ENCODE measurements at places on chromosomes 6 and 20.

- no peak for DNase-seq
Observed at GRCh38 chr6:13536796-13537526, 37.4 kb upstream of the SIRT5 start.

DNA sequence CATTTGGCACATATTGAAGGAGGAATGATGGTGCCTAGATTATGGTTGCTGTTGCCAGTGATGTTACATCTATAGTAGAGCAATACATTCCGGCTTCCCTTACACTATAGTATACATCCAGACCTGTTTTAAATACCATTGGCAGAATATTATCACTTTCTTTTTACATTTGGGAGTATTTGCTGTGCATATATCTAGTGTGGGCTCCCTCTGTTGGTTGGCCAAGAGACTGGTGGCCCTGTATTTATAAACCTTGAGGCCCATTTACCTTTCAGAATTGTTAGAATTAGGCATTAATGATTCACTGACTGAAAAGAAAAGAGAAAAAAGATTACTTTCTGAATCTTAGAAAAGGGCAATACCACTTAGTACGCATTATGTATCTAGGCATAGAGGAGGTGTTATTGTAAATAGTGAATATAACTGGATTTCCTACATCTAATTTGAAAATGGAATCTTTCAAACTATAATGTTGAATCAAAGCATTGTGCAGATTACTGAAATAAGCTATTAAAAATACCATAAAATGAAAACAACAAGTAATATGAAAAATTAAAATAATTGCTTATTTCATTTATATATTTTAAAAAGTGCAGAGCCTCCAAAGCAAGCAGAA lies 628.8 kb upstream of the MAN1A1 start:
- DNase-seq: no peak

DNA sequence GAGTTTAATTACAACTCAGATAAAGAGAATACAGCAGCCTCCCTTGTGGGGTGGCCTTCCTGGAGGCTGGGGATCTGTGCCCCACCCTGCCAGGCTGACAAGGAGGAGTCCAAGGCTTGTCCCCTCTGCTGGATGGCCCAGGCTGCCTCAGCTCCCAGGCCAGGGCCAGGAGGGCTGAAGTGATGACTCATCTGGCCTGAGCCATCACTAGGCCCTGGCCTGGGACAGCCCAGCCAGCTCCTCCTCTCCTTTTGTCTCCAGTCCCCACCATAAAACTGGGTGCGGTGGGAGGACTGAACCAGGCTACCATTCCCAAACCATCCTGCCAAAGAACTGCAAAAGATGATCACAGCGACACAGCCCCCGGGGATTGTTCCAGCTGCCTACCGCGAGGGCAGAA lies 15.0 kb downstream of the GRM4 start:
- DNase-seq: no peak

- DNase-seq: no peak
Observed at GRCh38 chr20:21179757-21180156, 53.9 kb downstream of the KIZ start.

DNA sequence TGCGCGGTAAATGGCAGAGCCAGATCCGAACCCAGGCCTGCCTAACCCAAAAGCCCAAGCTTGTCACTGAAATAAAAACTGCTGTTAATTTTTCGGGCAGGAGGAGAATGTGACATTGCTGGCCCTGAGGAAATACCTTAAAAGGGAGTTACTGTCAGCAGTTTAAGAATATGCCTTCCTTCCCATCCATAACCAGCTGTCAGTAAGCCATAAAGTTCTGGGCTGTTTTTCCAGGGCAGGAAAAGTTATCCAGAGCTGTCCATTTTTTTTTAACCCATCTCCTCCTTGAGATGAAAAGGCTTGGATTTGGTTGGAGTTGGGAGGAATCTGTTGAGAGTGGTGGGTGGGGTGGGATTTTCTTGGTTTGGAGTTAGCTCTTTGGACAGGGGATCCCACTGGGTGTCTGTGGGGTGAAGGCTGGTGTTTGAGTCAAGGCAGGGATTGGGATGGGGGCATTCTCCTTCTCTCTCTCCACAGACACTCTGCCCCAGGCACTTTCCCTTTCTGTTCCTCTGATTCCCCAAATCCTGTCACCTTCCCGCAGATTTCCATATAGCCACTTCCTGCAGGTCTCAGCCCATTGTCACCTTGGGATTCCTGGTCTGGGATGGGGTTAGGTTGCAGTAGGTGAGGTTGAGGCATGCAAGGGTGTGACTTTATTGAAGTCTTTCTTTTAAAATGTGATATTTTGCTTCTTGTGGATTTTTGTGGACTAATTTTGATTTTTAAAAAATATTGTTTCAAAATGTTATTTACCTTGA lies 4.3 kb upstream of the KCNG1 start:
- no peak for DNase-seq

GRCh38 chr6:6246544-6246943 lies 73.9 kb downstream of the F13A1 start:
- no peak for DNase-seq

DNA sequence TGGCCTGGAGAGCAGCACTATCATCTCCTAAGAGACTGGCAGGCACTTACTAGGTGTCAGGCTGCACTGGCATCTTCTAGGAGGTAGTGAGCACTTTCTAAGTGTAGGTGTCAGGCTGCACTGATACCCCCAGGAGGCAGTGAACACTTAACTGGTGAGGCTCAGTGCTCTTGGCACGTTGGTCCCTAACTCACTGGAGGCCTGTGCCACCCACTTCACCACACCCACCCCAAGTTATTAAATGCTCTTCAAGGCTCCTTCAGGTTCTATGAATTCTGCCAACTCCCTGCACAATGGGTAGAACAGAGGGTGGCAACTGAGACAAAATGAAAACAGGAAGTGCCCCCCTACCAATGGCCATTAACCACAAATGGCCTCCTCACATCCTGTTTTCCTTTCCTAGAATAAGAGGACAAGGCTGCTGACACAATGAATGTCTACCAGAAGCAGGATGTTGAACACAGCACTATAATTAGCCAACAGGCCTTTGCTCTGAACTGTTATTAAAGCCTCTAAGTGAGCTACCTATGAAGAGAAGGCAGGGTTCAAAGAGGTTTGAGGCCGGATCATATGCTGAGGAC lies 29.4 kb downstream of the NCOA5 start:
- DNase-seq: no peak

DNA sequence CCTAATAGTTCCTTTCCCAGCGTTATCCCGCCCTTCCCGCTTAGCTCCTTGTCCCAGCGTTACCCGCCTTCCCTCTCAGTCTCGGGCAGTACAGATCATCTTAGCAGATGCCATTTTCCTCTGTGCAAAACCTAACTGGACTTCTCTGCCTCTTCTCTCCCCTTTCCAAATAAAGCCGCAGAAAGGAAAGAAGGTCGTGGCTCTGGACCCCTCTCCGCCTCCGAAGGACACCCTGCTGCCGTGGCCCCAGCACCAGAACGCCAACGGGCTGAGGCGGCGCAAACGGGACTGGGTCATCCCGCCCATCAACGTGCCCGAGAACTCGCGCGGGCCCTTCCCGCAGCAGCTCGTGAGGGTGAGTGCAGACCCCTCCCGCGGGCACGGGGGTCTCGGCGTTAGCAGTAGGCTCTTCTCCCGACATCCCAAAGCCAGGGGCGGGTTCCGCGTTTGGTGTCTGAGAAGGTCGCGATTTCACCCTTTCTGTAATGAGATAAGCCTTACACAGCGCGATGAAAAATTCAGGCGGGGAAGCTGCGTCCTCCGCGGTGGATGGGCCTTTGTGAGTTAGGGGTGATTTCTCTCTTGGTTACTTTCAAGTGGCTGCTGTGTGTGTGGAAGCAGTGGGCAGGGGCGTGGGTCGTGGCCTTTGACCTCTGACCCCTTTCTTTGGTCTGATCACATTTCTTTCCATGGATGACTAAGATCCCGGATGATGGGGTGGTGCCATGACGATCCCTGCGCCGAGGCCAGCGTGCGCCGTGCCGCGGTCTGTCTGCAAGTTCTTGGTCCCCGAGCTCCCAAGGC lies 292.7 kb downstream of the TAF4 start:
- no peak for DNase-seq

DNA sequence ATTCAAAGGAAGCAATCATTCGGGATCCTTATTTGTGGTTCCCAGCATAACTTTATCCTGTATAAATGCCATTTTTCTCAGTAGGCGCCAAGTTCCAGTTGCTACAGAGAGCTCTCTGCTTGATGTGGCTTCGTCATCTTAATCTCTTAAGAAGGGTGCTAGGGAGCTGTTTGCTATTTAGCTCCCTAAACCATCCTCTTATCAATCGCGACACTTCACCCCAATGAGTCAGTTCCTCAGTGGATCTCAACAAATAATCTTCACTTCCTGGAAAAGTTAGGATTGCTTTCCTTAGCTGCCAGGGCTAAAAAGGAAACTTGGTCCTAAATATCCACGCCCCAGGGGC lies 1.3 kb upstream of the NKAIN2 start:
- no peak for DNase-seq

- DNase-seq: no peak
Observed at GRCh38 chr6:157670466-157671186, 152.4 kb upstream of the SNX9 start.

- peak; percentile 50 for DNase-seq
Observed at GRCh38 chr6:42783177-42783875, 1.5 kb downstream of the BICRAL start.

- DNase-seq: no peak
Observed at GRCh38 chr6:1607516-1608221, 2.0 kb upstream of the FOXC1 start.

DNA sequence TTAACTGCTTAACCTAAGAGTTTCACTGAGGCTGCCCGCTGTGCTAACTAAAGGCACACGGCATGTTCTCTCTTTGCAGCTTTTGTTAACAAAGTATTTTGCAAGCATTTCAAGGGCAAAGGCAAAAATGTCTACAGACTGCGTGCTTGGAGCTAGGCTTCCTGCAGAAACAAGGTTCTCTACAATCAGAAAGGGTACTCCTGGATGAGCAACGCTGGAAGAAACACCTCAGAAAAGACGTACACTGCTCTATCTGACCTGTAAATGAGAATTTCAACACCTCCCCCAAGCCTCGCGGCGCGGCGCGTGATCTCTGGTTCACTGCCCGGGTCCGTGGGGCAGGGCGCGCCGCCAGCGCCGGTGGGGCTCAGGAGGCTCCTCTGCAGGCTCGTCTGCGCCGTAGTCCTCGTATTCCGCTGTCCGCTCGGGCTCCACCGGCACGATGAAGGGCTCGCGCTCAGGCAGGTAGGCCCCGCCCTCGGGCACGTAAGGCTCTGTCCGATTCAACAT lies 120.9 kb downstream of the COL12A1 start:
- DNase-seq: no peak

DNA sequence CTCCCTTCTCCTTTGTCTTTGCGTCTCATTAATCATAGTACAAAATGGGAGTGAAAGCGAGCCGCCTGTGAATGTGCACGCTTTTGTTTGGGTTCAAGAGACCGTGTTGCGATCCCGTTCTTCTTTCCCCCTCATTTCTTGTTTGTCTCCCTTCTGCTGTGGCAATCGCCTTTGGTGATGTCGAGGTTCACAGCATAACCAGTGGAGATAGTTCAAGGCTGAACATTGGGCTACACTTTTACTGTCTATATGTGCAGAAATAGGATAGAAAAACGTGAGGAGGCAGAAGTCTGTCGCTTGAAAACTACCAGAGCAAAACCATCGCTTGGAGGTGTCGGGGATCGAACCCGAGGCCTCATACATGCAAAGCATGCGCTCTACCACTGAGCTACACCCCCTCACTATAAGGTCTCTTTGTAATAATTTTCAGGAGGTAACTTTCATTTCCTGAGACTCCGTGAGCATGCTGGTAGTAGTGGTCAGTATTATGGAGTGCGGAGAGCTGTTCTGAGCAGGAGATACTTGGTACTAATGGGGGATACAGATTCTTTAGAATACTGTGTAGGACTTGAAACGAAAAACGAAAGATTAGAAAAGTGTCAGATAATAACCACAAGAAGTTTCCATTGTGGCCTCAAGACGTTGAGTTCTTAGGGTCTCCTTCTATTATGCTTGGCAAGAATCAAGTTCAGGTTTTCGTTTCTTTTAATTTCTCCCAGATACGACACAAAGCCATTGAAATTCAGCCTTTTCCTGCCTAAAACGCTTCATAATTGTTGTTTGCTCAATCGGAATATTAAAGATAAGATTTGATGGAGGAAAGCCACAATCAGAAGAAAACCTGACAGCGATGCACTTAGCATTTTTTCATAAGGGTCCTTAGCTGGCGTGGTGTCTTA lies 106.6 kb downstream of the TRIM27 start:
- DNase-seq: no peak

- DNase-seq: no peak
Observed at GRCh38 chr6:135222623-135223022, 41.5 kb downstream of the MYB start.

GRCh38 chr6:165272585-165272984 lies 36.8 kb downstream of the C6orf118 start:
- DNase-seq: no peak

DNA sequence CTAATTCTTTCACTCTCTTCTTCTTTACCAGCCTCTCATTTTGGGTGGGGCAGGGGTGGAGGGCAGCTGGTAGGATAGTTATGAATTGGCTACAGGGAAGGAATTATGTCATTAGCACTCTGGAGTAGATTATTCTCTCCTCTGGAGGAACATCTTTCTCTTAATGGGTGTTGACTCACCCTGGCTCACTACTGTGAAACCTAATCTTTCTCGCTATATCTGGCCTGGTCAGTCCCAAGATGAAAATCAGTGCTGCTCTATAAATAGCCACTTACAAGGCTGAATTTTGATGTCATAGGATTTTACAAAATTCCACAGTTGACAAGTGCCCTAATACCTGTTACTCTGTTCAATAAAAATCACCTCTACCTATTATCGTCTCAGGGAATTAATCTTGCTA lies 151.3 kb downstream of the COL9A1 start:
- no peak for DNase-seq

DNA sequence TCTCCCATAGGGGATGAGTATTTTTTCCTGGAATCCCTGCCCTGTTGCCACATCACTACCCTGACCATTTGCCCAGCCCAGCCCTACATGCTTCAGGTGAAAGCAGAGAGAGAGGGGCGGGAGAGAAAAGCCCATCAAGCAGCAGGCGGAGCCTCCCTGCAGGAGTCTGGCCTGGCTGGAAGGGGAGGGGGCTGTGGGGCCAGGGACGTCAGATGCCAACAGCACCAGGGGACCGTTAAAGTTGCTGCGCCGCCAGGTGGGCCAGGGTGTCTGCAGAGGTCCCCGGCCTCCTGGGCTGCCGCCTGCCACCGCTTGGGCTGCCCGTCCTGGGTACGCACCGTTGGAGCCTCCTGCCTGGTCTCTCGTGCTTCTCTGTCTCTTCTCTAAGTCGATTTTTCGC lies 757 bp upstream of the R3HDML start:
- DNase-seq: no peak

DNA sequence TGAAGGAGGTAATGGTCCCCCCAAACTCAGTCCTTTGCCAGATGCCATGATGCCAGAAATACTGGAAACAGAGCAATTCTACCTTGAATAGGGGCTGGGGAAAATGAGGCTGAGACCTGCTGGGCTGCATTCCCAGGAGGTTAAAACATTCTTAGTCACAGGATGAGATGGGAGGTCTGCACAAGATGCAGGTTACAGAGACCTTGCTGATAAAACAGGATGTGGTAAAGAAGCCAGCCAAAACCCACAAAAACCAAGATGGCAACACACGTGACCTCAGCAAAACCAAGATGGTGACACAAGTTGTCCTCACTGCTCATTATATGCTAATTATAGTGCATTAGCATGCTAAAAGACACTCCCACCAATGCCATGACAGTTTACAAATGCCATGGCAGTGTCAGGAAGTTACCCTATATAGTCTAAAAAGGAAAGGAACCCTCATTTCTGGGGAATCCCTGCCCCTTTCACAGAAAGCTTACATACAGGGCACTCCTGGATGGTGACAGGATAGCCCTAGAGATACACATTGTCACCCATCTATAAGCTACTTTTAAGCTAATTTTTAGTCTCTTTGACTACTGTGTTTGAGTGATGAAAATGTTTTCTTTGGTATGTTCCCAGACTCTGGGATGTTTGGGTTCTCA lies 979.7 kb downstream of the TBC1D32 start:
- no peak for DNase-seq

All from stimulated activated CD8-positive, alpha-beta memory T cell treated with anti-CD3 and anti-CD28 coated beads, Interleukin-15, amount 100 ng/mL, for 48 hours (primary cell).